Activated T-cell treated with anti-CD3 and anti-CD28 coated beads, Interleukin-2, amount 50 U/mL, for 1 hour (primary cell): ENCODE measurements at places on chromosomes 7 and 10.
A peak's percentile ranks its signal among the peaks of the same experiment; 100 is the strongest.

- no peak for DNase-seq
Observed at GRCh38 chr10:87038786-87039185, 18.7 kb downstream of the FAM25A start.

DNA sequence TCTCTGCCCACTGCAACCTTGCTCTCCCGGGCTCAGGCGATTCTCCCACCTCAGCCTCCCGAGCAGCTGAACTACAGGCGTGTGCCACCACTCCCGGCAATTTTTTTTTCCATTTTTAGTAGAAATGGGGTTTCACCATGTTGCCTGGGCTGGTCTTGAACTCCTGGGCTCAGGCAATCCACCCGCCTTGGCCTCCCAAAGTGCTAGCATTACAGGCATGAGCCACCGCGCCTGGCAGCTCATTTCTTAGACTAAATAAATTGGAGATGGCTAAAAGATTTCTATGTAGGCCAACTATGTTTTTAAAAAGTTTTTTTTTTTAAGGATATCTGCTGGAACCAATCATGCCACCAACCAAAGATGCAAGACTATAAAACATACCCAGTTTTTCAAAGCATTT is 67.8 kb downstream of the TRUB1 start:
- no peak for DNase-seq

- no peak for DNase-seq
Observed at GRCh38 chr7:130893441-130893894, 159.5 kb upstream of the KLF14 start.

DNA sequence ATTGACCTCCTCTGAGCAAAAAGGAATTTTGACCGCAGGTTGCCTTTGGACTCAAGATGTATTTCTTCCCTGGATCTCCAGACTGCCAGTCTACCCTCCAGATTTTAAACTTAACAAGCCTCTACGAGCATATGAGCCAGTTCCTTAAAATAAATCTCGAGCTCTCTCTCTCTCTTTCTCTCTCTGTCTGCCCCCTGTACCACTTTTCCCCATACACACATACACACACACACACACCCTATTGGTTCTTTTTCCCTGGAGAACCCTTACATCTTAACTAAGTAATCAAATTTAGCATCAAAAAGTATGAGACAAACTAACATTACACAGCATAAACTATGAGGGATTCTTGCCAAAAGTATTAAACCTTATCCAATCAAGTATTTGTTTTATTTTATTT is 11.4 kb downstream of the BCAP29 start:
- no peak for DNase-seq

DNA sequence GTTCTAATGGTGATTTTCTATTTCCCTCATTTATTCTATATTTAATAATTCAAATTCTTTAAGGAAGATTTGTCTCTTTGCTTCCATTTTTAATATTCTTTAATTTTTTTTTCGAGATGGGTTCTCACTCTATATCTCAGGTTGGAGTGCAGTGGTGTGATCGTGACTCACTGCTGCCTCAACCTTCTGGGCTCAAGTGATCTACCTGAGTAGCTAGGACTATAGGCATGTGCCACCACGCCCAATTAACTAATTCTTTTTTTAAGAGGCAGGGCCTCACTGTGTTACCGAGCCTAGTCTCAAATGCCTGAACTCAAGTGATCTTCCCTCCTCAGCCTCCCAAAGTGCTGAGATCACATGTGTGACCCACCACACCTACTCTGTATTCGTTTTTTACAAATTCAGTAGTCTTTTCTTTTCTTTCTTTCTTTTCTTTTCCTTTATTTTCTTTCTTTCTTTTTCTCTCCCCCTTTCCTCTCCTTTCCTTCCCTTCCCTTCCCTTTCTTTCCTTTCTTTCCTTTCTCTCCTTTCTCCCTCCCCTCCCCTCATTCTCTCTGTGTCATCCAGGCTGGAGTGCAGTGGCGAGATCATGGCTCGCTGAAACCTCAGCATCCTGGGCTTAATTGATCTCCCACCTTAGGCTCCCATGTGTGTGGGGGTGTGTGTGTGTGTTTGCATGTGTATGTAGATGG is 323.1 kb downstream of the ADK start:
- no peak for DNase-seq

GRCh38 chr7:30881448-30881847 is 30.2 kb upstream of the AQP1 start:
- DNase-seq = no peak

DNA sequence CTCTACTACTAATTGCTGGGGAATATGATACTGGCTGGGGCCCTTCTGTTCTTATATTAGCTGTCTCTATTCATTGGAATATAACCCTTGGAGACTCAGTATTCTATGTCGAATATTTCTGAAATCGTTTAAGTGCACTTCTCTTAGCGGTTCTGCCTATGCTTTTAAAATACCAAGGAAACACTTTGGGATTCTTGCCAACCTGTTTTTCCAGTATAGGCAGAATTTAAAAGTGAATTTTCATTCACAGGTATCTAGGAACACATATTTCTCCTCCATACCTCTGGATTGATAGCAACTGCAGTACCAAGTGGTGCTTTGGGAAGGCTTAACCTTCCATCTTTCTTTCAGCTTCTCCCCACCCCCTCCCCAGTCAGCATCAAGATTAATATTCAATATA is 370.3 kb upstream of the LRRN3 start:
- DNase-seq = no peak

GRCh38 chr7:52648872-52649271 is 386.6 kb upstream of the POM121L12 start:
- no peak for DNase-seq

GRCh38 chr10:79292891-79293746 is 54.1 kb upstream of the PPIF start:
- peak; percentile 38 for DNase-seq
